ENCODE measurements at places on chromosomes 7 and 10.

GRCh38 chr7:157384301-157384700 is 47.5 kb downstream of the DNAJB6 start:
- DNase-seq: no peak

- DNase-seq: no peak
Measured at GRCh38 chr7:108802650-108803049, 233.0 kb downstream of the DNAJB9 start.

DNA sequence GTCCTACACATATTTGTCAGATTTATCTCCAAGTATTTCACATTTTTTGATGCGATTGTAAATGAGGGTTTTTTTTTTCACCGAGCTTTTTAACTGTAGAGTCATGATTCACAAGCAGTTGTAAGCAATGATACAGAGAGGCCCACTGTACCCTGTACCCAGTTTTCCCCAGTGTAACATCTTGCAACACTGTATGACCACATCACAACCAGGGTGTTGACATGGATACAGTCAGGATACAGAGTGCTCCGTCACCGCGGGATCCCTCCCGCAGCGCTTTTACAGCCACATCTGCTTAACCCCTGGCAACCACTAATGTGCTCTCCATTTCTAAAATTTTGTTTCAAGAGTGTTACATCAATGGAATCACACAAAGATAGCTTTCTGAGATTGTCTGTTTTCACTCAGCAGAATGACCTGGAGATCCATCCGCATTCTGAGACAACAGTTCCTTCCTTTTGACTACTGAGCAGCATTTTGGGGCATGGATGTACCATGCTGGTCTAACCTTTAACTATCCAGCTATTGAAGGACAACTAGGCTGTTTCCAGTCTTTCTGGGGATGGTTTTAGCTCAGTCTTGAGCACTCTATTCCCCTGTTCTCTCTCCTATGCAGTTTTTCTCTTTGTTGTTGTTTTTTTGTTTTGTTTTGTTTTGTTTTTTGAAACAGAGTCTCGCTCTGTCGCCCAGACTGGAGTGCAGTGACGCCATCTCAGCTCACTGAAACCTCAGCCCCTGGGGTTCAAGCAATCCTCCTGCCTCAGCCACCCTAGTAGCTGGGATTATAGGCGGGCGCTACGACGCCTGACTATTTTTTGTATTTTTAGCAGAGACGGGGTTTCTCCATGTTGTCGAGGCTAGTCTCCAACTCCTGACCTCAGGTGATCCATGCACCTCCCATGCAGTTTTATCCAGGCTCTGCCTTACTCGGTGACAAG is 25.9 kb downstream of the GPRIN2 start:
- DNase-seq: no peak

GRCh38 chr7:17336168-17336567 is 37.7 kb downstream of the AHR start:
- DNase-seq: no peak

- no peak for DNase-seq
Measured at GRCh38 chr10:44805466-44806210, 105.5 kb upstream of the TMEM72 start.

DNA sequence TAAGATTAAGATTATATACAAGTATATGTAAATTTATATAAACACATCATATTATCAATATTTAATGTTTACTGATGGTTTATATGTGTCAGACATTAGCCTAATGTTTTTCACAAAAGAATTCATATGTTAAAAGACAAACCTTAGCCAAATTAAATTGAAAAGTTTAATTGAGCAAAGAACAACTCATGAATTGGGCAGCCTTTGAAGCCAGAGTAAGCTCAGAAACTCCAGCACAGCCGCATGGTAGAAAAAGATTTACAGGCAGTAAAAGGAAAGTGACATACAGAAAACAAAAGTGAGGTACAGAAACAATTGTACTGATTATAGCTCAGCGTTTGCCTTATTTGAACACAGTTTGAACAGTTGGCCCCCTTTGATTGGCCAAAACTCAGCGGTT is 124.1 kb downstream of the TSPAN12 start:
- no peak for DNase-seq

Data from hematopoietic multipotent progenitor cell treated with erythropoietin and hydrocortisone succinate and interleukin-3 and kit ligand, for 6 days (in vitro differentiated cells).